ENCODE measurements at places on chromosomes 4 and X.

- DNase-seq, result no peak
These were observed 111.8 kb downstream of the ZNF518B start for GRCh38 chr4:10345381-10345784.

- peak; percentile 65 for DNase-seq
These were observed 62.6 kb upstream of the KLF3 start for GRCh38 chr4:38601244-38601915.

GRCh38 chr4:25807102-25807728, 55.6 kb downstream of the SEL1L3 start:
- no peak for DNase-seq

DNA sequence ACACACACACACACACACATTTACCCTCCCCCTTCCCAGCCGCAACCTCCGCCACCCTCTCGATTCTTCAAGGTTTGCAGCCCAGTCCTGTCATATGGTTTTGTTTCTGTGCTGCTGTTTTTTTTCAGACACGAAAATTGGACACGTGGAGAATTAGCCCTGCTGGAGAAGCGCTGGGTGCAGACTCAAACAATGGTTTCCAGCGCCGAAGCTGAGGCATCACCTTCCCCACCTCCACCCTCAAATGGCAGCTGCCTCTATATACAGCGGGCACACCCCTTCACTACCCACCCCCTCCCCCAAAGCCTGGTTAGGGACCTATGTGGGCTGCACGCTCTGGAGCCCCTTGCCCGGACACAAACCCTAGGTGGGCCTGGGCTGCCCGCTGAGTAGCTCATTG, 87.9 kb downstream of the BCOR start:
- no peak for DNase-seq

DNA sequence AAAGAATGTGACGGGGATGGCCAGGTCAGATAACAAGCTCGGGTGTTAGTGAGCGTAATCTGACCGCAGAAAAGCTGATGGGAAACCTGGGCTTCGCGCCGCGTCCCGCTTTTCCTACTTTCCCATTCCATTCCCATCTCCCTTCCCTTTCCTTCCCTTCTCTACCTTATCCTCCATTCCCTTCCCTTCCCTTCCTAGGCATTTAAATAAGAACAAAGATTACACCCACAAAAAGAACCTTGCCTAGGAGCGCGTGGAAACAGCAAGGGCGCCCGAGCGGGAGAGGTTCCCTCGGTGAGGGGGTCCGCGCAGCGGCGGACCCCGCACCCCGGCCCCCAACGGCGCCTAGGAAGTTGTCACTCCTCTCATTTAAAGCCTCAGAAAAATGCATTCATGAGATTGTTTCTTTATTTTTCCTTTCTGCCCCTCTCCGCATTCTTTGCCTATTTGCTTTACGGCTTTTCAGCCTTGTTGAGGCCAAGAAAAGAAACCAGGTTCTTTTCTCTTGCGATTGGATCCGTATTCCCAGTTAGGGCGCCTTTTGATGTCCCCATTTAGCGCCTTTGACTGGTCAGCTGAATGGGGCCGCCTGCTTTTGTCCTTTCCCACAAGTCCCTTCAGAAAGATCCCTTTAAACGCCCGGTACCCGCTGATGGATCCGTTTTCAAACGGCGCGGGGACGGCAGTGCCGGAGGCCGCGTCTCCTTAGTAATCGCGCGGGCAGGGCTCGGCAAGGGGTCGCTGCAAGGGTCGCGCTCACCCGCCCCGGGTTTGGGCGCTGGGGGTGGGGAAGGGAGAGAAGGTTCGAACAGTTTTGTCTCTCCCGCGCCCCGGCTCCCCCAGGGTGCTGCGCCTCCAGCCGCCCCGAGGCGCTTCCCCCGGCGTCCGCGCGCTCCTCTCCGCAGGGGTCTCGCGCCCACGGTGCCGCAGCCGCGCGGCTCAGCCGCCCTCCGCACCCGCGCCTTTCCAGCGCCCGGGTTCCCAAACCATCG, 54.1 kb upstream of the TMEM33 start:
- DNase-seq, result no peak

DNA sequence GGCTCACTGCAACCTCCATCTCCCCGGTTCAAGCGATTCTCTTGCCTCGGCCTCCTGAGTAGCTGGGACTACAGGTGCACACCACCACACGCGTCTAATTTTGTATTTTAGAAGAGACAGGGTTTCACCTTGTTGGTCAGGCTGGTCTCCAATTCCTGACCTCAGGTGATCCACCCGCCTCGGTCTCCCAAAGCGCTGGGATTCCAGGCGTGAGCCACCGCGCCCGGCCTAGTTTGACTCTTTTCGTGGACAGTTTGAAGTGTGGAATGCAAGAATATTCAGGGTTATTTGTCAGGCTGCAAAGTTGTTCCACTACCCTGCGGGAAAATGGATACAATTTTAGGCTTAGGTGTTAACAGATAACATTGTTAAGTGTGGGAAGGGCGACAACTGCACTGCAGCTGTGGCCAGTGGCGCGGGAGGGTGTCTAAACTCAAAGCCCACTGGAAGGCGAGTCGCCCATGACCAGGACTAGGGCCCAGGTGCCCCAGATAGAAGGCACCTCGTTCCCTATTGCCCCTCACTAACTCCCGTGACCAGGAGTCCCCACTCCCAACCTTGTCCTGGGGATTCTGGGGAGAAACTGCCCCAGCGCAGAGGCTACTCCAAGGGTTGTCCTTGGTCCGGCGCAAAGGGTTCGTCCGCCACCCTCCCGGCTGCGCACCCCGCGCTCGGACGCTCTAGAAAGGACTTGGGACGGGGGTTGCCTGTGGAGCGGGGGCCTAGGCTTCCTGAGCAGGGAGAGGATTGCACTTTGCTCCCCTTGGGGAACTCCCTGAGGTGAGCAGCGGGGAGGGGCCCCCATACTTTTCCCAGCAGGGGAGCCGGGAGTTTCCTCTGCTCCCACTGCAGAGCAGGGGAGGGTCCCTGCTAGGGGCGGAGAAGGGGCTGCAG, 1.1 kb upstream of the CD99 start:
- no peak for DNase-seq

DNA sequence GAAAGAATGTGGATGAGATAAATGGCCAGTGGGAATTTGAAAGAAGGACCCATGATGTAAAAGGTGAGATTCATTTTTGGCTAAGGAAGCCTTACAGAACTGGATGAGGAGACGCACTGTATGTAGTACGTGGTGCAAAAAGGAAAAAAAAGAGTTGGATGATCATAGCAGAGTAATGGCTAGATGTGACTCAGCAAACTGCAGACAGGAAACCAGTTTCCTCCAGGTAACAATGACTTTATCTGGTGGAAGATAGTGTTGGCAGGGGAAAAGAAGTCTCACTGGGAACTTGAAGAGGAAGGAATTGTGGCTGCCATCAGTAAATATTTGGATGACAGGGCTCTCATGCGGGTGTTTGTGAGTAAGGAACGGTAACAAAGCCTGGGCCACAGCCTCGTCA, 243.2 kb downstream of the CPE start:
- DNase-seq, result no peak

- no peak for DNase-seq
These were observed 1072.3 kb upstream of the DIAPH2 start for GRCh38 chrX:95612350-95612749.

GRCh38 chr4:85642356-85643100, 167.6 kb downstream of the ARHGAP24 start:
- DNase-seq, result no peak

GRCh38 chrX:56026815-56027214, 205.3 kb upstream of the KLF8 start:
- DNase-seq, result no peak

- no peak for DNase-seq
These were observed 75.8 kb upstream of the ATP6AP2 start for GRCh38 chrX:40504801-40505605.

DNA sequence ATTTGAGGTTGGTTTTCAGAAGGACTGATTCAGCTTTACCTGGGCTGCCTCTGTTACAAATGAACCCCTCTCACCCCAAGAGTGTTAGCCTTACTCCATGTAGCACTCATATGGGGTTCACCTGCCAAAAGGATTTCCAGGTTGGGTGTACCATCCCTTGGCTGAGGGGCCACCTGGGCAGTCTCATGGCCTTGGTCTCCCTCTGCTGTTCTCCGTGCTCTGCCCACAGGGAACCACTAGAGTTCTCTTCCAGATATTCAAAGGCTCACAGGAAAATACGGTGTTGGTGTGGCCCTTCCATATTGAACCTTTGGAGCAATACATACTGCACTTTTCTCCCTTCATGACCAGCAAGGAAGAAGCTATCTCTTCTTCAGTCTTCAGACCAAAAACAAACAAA, 18.0 kb upstream of the PRDM5 start:
- DNase-seq, result no peak

DNA sequence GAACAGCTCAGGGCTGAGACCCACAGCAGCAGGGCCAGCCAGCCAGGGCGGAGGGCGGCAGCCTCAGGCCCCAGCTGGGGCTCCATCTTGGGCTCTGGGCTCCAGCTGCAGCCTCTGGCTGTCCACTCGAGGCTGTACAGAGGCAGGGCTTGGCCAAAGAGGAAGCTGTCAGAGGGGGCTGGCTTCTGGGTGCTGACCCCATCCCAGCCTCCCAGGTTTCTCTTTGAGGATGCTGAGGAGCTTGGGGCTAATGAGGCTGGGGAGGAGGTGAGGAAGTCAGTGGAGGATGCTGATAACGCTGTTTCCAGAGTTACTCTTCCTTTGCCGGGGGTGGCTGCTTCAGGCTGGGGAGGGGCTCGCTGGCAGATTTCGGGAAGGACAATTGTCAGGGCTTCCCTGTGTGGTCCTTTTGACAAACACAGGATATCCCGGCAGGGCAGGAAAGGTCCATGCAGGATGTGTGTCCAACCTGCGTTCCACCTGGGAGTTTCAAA, at the start of gene DIPK2B:
Gene DIPK2B, minus strand, starts transcription at position 136 of the 494 bp plus-strand sequence. Its CDS starts 50 bp downstream, at position 86.
- DNase-seq, result no peak

DNA sequence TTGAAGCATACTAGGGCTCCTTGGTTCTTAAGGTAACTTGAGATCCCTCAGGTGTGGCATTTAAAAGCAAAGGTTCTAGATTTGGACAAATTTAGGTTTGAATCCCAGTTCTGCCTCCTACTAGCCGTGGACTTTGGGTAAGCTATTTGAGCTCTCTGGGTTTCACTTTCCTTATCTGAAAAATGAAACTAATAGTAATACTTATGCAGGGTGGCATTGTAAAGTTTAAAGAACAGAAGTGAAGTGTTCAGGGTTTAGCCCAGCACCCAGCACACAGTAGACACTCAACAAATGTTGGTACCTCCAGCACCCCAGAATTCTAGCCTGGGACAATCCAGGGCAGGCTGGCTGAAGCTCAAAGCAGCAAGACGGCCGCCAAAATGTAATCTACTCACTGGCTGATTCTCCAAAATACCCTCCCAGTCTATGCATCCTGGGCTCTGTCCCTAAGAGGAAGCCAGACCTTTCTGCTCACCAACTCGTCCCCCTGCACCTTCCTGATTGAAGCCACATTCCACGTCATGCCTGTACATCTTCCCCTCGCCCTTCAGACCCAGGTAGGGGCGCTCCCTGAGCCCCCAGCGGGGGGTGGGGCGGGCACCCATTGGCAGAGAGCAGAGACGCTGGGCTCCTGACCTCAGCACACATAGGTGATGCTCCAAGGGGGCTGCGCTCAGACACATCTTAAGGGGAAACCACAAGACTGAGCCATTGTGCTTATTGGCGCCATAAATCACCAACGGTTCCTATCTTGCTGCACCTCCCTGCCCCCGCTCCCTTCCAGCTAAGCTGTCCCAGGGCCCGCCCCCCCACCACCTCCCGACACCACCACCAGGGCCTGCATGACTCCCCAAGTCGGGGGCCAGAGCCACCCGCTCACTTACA, 160.6 kb downstream of the BCOR start:
- no peak for DNase-seq

DNA sequence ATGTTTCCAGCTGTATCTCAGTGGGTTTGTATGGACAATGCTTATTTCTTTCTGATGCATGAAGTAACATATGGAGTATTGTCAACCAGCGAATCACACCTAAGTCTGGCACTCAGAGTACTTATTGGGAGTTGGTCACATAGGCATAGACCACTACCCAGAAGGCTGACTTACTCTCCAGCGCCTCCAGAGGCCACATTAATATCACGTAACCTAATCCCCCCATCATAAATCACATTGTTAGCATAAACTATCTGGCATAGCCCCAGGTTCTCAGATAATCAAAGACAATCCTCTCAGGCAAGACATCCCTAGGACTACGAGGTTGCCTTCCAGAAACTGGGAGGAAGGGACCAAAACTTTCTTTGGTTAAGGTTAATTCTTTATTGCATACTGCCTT, 560.5 kb upstream of the PABPC4L start:
- DNase-seq, result no peak

DNA sequence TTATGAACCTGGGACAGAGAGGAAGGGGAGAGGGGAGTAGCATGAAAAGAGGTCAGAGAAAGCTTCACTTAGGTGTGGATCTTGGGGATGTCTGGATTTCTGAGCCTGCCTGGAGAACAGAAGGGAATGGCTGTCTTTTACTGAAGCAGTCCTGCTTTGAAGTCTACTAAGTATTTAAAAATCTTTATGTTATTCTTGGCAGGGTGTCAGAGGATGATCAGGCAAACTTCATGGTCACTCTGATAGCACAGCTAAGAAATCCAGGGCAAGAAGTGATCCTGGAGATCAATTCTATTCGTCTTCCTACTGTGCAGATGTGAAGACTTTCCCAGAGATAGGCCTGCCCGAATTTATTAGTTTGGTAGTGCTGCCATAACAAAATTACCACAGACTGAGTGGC, 464.4 kb upstream of the BOD1L1 start:
- DNase-seq, result no peak

DNA sequence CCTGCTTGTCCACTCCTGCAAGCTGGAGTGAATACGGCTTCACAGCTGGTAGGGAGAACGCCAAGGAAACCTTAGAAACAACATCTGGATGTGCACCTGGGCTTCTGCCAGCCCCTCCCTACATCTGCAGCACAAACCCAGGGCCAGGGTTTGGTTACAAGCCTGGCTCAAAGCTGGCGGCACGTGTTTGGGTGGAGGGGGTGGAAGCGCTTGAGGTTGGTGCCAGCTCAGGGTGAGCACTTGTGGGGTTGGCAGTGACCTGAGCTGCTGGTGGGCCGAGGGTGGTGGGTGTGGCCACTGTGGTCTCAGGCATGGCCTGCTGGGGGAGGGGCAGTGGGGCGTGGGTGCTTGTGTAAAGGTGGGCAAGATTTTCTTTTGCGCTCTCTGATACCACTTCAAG, 15.6 kb downstream of the ELF4 start:
- DNase-seq, result no peak

DNA sequence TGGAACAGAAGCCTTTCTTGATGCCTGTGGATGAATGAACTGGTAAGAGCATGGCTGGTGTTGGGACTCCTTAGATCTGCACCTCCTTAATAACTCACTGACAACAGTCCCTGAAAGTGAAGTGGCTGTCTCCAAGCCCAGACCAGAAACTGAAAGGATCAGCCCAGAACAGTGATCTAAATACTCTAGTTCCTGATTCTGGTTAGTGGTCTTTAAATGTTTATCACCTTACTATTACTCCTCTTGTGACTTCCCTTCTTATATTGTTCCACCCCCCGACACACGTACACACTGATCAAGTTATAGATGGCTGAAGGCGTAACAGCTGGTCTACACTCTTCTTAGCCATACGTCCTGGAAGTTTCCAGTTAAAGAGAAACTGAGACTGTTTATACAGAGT, 33.8 kb upstream of the ARMCX2 start:
- DNase-seq, result no peak

- no peak for DNase-seq
These were observed 229.6 kb downstream of the UNC5C start for GRCh38 chr4:95319169-95319568.

GRCh38 chr4:184889666-184890335, 64.0 kb upstream of the ACSL1 start:
- DNase-seq, result peak; percentile 3

GRCh38 chr4:73816814-73817213, 19.7 kb upstream of the CXCL6 start:
- DNase-seq, result no peak

GRCh38 chr4:26001413-26001812, 87.4 kb downstream of the SMIM20 start:
- no peak for DNase-seq

- DNase-seq, result no peak
These were observed 344.4 kb downstream of the NR3C2 start for GRCh38 chr4:148097801-148098200.
